ENCODE measurements at places on chromosomes 2 and 18.

- no peak for DNase-seq
Measured at GRCh38 chr18:21629089-21629832, 17.1 kb downstream of the SNRPD1 start.

GRCh38 chr2:49222975-49223528, 68.7 kb upstream of the FSHR start:
- no peak for DNase-seq

DNA sequence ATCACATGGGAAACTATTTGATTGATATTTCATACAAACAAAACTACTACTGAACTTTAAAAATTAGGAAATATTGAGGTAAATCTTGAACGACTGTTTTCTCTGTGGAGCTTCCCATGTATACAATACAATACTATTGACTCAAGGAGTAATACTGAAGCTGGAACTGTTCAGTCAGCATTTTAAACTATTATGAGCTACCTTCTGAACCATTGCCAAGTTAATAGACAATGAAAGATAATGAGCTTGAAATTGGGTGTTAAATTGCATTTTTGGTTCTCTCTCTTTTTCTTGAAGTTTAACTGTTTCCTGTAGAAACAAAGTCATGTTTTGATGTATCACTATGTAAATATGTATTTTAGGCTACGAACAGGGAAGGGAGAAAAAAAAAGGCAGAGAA, 569.2 kb downstream of the ZEB2 start:
- no peak for DNase-seq

- DNase-seq, result no peak
Measured at GRCh38 chr2:164620457-164620856, 825 bp downstream of the GRB14 start.

GRCh38 chr2:10444463-10444862, 3.7 kb downstream of the ODC1 start:
- no peak for DNase-seq

GRCh38 chr2:130766037-130766436, 10.7 kb downstream of the AMER3 start:
- no peak for DNase-seq

All from CD4-positive, alpha-beta T cell treated with Interleukin-6 at 100 ng/mL for 8 hours (primary cell).